ENCODE measurements at places on chromosomes 4 and X. TPM values are rescaled to one million over a fixed set of nuclear protein-coding genes. Genes with fewer than 3 reads are reported as not detected.

Gene ANXA10
- total RNA-seq, result 25.3 TPM

Gene HTRA3
- total RNA-seq, result 10.4 TPM

Gene GLUD2
- 1.00 TPM for total RNA-seq

Gene STAP1
- not detected for total RNA-seq

Gene SNCA
- 43.2 TPM for total RNA-seq

Gene IDH3G
- 47.7 TPM for total RNA-seq

Gene GLRA2
- not detected for total RNA-seq

Gene CPZ
- total RNA-seq, result 14.5 TPM

Gene ATOH1
- not detected for total RNA-seq

Gene MYL5
- total RNA-seq, result 19.2 TPM

Gene ZAR1
- total RNA-seq, result not detected

Gene CT45A3
- not detected for total RNA-seq

Gene ANXA5
- total RNA-seq, result 1,015 TPM

Gene RHOXF2
- total RNA-seq, result not detected

Gene PDZD4
- 0.14 TPM for total RNA-seq

Gene DDX53
- total RNA-seq, result not detected

Gene USP17L18
- not detected for total RNA-seq

Gene SERPINA7
- total RNA-seq, result not detected

Gene C4orf17
- total RNA-seq, result not detected

Gene CXCL11
- total RNA-seq, result 0.14 TPM

Gene ADRA2C
- total RNA-seq, result 0.37 TPM

Gene SUPT20HL1
- total RNA-seq, result 0.14 TPM

Gene SHROOM3
- 1.6 TPM for total RNA-seq

Gene TGIF2LX
- not detected for total RNA-seq

Gene RNF175
- total RNA-seq, result not detected

Gene TSPAN7
- not detected for total RNA-seq

Gene HAND2
- total RNA-seq, result 79.9 TPM

Gene VSIG4
- total RNA-seq, result not detected

Gene XAGE1A
- not detected for total RNA-seq

Gene CNKSR2
- 1.6 TPM for total RNA-seq

Gene FAM149A
- total RNA-seq, result 7.0 TPM

Gene SLC4A4
- 25.9 TPM for total RNA-seq

Gene S100G
- total RNA-seq, result not detected

Gene ITGB1BP2
- 3.6 TPM for total RNA-seq

Gene DCAF12L1
- not detected for total RNA-seq

Gene NDST3
- total RNA-seq, result not detected

Gene COL4A6
- 4.2 TPM for total RNA-seq

Gene H2BW2
- not detected for total RNA-seq

Gene ZNF280C
- total RNA-seq, result 2.6 TPM

Gene PABPC1L2B
- not detected for total RNA-seq

Gene CHIC1
- 7.5 TPM for total RNA-seq

Gene PPEF2
- total RNA-seq, result not detected

Gene GPC4
- 0.83 TPM for total RNA-seq

Gene SPIN2B
- total RNA-seq, result 8.1 TPM

Gene ARR3
- total RNA-seq, result not detected

Gene SPINK2
- total RNA-seq, result not detected

Gene CENPI
- total RNA-seq, result 2.8 TPM

Gene HS6ST2
- total RNA-seq, result 0.14 TPM

Gene CDS1
- 0.28 TPM for total RNA-seq

Gene H2BW1
- total RNA-seq, result not detected

Gene MRFAP1L1
- total RNA-seq, result 44.8 TPM

Gene NIPAL1
- total RNA-seq, result under 0.01 TPM

Gene SSX4B
- not detected for total RNA-seq

Gene MAGEB1
- total RNA-seq, result not detected

Gene RAB40A
- 0.09 TPM for total RNA-seq

Gene COL25A1
- total RNA-seq, result 0.57 TPM

All from smooth muscle cell of bladder (primary cell).